ENCODE measurements at places on chromosomes 7 and 10.

DNA sequence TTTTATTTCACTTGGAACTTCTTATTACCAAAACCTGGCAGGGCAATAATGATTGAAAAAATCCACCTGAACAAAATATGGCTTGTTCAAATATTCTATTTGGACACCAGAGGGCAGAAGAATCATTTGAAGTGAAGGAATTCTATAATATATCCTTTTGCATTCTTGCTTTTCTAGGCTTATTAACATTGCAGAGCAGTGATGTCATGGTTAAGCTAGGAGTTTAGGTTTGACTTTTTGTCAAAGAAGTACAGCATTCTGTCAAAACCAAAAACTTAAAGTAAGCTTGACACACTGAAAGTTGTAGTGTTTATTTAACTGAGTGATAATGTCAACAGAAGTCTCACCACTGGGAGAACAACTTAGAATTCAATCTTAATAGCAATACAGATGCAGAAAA, 156.0 kb downstream of the SEMA3D start:
- no peak for DNase-seq

DNA sequence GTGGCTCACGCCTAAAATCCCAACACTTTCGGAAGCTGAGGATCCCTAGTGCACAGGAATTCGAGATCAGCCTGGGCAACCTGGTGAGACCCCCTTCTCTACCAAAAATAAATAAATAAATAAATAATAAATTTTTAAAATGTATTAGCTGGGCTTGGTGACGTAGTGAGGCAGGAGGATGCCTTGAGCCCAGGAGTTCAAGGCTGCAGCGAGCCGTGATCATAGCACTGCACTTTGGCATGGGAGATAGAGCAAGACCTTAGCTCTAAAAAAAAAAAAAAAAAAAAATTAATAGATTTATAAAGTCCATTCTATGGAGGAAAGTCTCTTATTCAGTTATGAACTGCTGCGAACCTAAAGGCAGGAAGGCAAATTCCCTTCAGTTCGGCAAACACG, 1.1 kb upstream of the PTPN12 start:
- no peak for DNase-seq

DNA sequence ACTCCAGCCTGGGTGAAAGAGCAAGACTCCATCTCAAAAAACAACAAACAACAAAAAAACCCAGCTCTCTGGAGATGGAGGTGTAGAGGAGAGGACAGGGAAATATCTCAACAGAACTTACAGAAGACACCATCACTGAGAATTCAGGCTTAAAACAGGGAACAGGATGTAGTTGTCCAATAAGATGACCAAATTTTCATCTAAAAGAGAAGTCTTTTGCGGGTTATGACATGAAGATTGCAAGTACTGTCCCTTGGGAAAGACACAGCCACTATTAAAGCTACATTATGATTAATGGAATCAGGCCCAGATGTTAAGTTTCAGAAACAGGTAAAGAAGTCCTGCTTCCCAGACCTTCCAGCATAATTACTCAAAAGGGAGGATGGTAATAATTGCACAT, 235.2 kb upstream of the NRP1 start:
- DNase-seq: no peak

- no peak for DNase-seq
Measured at GRCh38 chr7:625376-625971, 101.0 kb upstream of the DNAAF5 start.

- DNase-seq: no peak
Measured at GRCh38 chr7:31710171-31710570, 23.2 kb downstream of the PPP1R17 start.

DNA sequence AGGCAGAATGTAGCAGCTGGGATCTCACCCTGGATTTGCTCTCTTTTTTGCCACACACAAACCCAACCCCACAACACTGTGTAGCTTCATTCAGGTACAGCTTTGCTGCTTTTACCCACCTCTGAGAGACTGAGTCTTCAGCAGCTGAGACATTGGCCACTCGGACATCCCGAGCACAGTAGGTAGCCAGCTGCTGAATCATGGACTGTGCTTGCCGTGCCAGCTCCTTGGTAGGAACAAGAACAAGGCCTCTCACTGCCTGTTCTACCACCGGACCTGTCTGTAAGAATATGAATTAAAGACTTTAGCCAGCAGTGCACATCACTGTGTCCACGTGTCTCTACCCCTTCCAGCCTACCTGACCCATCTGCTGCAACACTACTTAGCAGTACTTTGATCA, 937 bp downstream of the DDX56 start:
- DNase-seq: no peak

Measured in hypothalamus (tissue), 51 donors.